CD4-positive, alpha-beta T cell treated with Interleukin-2 at 100 ng/mL for 4 hours (primary cell): ENCODE measurements at places on chromosomes 5 and 9.

GRCh38 chr5:9245071-9245470, 300.8 kb downstream of the SEMA5A start:
- DNase-seq, result no peak

DNA sequence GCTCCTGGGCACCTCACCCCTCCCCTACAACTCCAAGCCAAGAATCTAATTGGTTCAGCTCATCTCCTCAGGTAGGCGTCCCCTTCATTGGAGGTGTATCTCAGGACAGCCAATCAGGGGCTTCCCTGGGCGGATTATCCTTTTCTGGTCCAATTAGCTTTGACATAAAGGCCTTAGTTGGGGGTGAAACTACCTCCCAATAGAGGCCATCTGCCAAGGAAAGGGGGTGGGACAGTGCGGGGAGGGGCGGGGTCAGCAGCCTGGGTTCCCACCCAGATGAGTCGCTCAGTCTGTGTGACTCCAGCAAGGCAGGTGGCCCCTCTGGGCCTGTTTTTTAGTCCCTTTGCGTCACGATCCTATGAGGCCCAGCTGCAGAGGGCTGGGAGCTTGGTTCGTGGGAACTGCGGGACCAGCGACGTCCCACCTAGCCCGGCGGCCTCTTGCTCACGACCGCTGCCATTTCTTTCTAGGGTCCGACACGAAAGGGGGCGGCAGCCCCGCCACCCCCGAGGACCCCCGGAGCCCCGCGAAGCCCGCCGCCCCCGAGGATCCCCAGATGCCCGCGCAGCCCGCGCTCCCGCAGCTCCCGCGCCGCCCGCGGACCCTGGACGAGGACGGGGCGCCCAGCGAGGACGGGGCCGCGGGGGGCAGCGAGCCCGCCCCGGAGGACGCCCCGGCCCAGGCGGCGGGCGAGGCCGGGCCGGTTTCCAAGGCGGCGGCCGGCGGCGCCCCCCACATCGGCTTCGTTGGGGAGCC, 8.9 kb downstream of the PRRT1B start:
- no peak for DNase-seq

- no peak for DNase-seq
Observed at GRCh38 chr5:136230176-136230575, 37.2 kb upstream of the SMIM32 start.

GRCh38 chr9:85237478-85237877, 504.3 kb downstream of the AGTPBP1 start:
- no peak for DNase-seq

DNA sequence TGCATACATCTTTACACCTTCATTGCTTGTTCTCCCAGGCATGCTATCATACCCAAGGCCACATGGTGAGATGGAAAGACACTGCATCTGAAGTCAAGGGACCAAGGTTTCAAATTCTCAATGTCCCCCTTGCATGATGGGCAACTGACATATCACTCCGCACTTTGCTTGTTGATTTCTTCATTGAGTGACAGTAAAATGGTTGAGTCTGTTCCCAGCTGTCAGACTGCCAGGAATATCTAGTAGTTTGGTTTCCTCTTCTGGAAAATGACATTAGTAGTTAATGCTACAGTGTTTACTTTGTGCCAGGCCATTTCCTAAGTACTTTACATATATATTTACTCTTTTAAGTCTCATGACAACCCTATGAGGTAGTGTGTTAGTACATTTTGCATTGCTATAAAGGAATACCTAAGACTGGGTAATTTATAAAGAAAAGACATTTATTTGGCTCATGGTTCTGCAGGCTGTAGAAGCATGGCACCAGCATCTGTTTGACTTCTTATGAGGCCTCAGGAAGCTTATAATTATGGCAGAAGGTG, 114.4 kb downstream of the PCSK1 start:
- no peak for DNase-seq

DNA sequence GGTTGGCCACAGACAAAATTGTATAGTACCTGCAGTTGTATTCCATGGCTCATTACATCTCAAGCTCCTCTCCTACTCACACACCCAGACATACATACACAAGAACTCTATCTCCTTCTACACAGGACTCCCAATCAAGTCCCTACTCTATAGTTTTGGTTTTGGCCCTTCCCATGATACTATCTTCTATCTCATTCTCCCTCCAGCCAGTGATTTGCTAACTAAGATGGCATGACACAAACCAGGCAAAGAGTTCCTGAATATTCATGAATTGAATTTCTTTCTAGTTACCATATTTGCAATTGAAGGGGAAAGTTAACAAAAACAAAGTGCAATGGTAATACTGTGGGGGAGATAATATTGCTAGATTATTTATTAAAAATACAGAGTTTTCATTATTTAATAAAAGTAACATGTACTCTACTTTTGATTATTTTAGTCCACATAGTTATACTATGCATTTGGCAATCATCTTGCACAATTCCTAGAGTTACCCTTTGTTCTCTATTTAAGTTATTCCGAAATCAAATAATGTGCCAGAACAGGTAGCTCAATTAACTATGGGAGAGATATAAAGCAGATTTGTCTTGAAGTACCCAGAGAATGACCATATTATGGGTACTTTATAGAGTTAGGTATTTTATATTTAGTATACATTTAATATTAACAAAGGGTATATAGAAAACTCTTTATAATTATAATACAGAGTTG, 9.6 kb upstream of the LURAP1L start:
- no peak for DNase-seq

- no peak for DNase-seq
Observed at GRCh38 chr5:3251784-3252183, 343.8 kb upstream of the IRX1 start.

DNA sequence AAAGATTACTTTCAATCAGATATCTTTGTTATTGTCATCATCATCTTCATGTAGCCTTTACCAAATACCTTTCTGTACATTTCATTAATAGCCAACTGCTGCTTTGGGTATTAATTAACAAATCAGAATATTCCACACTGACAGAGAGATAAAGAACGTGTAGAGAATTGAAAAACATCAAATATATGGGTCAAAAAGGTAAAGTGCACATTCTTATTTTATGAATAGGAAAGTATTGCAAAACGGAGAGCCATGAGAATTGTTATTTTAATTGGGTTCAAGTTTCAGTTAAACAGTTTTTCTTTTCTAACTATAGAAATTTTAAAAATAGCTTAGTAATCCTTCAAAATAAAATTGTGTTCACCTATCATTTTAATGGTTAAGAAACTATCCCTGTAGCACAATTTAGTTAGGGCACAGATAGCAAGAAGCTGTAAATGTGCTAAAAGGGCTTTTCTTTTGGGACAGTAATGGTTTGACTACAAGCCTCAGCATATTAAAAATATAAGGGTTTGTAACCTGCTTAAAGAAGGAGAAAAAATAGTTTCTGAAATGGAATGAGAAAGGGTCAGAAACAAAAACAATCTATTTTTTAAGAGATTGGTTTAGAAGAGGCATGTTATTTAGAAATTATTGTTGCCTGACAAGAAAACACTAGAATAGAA, 62.9 kb downstream of the PDE4D start:
- no peak for DNase-seq

- DNase-seq, result no peak
Observed at GRCh38 chr5:91867799-91868198, 484.7 kb upstream of the ARRDC3 start.

DNA sequence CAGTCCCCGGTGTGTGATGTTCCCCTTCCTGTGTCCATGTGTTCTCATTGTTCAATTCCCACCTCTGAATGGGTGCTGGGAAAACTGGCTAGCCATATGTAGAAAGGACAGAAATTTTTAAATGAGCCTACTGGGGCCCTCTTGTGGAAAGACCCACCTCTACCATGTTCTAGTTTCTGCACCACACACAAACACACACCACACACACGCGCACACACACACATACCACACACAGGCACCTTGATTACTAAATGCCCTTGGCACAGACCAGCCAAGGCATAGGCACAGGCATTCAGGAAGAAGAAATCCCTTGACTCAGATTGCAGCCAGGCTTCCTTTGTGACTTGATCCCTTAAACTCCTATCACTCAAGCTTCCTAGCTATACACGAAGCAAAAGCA, 60.5 kb downstream of the SIL1 start:
- no peak for DNase-seq

GRCh38 chr5:94618029-94618492, 343 bp downstream of the KIAA0825 start:
- DNase-seq, result peak; percentile 22

DNA sequence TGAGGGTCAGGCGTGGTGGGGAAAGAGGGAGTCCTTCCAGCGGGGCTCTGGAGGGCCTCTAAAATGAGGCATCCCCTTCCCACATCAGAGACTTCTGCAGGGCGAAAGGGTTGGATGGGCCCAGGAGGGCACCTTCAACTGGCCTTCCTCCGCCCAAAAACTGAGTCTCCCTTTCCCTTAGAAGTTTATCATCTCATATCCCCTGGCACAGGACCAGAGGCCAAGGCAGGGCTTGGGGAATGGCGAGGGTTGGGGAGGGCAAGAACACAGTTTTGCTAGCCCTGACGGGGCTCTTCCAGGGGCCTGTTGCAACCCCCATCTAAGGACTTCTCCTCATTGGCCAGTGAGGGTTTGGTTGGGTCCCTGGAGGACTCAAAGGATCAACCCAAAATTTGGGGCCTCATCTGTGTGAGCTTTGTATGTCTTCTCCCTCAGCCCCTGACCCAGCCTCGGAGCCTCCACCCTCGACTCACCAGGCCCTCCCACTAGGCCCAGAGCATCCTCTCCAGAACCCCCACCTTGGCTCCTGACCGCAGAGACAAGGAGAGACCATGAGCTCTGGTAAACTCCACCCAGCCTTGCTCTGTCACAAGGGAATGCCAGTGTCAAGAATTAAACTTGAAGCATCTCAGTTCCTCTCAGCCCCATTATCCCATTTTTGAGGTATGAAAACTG, 24.1 kb downstream of the AQP7 start:
- no peak for DNase-seq

DNA sequence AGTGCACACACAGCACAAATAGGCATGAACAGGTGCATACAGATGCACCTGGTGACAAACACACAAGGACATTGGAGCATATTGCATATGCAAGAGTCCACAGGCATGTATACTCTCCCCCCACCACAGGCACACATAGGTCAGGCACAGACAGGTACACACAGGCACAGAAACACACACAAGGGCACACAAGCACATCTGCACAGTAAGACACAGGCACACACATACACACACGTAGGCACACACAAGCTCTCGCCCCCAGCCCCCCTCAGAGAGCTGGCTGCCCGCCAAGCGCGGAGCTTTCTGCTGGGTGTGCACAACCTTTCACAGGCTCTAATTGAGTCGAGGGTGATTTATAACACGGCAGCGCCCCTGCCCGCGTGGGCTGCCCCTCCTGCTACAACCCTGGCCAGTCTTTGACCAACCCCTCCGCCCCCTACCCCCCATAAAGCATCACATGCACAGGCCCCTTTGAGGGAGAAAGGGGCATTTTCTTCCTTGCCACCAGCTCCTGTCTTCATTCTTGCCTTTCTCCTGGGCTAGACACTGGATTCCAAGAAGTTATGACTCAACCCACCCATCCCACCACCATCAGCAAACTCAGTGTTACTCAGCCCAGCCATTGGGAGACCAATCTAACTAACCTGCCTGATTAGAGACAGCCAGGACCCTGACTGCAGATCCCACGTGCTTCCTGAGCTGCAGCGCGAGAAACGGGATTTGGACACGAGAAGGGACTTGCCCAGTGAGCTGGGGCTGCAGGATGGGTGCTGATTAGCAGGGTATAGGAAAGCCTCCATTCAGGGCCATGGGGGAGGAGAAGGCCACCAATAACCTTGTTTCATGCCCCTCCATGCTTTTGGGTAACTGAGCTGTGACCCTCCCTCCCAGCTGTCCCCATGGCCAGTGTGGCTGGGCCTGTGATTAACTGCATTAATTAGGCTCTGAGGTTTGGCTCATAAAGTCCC, 42.8 kb upstream of the PSD2 start:
- DNase-seq, result no peak

- DNase-seq, result no peak
Observed at GRCh38 chr5:120817044-120817985, 353.2 kb downstream of the PRR16 start.

- DNase-seq, result no peak
Observed at GRCh38 chr5:141511771-141512325, 23.0 kb downstream of the PCDHGC5 start.

DNA sequence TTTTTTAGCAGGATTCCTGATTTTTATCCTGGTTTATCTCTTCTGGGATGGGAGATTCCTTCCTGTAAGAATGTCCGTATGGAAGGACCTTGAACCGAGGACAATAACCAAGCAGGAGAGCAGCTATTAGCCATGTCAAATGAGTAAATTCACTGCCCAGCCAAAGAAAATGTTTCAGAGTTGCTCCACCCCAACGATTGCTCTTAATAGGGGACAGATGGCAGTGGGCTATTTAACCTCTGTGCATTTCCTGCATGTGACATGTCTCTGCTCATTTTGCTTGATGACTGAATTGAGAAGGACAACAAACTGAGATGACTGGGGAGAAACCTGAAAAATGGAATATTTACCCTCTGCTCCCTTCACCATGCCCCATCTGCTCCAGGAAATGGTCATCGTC, 479.9 kb upstream of the ZNF462 start:
- DNase-seq, result no peak

GRCh38 chr5:151320481-151320880, 16.9 kb upstream of the SLC36A3 start:
- DNase-seq, result no peak

DNA sequence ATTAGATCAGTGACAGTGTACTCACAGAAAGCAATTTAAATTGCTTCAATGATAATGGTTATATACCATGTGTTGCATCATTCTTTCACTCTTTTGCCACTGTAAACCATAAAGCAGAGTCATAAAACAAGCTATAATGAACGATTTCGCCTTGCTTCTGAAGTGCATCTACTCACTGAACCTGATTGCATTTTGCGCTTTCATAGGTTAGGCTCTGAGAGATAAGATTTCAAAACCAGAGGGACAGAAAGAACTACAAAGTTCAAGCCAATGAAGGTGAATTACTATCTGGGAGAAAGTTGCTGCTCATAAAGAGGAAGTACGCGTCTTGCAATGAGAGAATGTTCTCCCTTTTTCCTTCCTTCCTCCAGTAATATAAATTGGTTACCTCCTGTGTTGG, 412.7 kb downstream of the CETN3 start:
- DNase-seq, result no peak
